ENCODE measurements at places on chromosomes 7 and 10.
A peak's percentile ranks its signal among the peaks of the same experiment; 100 is the strongest.

DNA sequence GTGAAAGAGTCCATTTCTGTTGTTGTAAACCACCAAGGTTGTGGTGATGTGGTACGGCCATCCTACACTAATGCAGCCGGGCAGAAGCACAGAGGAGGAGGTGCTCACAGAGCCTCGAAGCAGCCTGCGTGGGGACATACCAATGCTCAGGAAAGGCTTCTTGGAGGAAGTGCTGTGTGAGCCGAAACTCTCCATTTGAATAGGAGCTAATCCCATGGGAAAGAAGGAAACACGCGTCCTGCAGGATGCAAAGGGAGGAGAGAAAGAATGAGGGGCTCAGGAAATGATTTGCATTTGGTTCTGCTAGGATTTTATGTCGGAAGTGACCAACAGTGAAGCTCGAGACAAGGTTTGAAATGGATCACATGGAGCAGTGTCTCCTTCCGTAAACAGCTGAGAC lies 477.9 kb upstream of the ANKRD30A start:
- DNase-seq, result no peak

- no peak for DNase-seq
Measured at GRCh38 chr10:47109906-47110305, 190.1 kb upstream of the GDF10 start.

GRCh38 chr10:128001849-128002248 lies 94.9 kb downstream of the PTPRE start:
- DNase-seq, result no peak

DNA sequence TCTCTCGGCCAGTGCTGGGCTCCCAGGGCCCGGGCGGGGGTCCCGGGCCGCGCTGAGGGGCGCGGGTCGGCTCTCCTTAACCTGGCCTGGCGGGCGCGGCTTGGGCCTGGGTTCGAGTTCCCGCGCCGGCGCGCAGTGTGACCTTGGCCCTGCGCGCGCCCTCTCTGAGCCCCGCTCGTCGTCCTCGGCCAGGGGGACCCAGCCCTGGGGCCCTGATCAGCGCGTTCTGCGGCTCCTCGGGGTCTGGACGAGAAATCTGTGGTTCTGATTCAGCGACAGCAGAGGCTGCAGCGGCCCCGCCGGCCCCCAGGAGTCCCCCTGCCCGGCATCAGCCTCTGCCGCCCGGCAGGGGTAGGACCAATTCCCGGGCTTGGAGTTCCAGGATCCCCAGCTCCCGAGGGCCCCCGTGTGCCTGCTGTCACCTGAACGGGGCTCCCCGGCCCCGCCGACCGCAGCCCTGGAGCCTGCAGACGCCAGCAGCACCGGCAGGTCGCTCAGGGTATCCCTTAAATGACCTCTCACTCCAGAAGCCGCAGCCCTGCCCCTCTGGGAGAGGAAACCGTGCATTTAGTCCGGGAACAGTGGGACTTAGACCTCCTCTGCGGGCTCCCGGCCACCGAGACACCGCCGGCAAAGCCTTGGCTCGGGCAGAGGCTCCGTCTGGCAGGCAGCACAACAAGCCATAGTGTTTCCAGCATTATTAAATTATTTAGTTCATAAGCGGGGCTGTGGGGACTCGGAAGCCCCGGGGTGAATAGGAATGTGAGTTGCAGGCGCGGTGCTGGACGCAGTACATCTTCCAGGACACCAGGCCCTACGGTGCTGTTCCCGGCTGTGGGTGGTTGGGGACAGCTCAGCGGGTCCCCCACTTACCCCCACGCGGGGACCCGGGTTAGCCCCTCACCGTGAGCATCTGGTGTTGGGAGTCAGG lies 572 bp downstream of the CHST12 start:
- DNase-seq, result peak; percentile 37

DNA sequence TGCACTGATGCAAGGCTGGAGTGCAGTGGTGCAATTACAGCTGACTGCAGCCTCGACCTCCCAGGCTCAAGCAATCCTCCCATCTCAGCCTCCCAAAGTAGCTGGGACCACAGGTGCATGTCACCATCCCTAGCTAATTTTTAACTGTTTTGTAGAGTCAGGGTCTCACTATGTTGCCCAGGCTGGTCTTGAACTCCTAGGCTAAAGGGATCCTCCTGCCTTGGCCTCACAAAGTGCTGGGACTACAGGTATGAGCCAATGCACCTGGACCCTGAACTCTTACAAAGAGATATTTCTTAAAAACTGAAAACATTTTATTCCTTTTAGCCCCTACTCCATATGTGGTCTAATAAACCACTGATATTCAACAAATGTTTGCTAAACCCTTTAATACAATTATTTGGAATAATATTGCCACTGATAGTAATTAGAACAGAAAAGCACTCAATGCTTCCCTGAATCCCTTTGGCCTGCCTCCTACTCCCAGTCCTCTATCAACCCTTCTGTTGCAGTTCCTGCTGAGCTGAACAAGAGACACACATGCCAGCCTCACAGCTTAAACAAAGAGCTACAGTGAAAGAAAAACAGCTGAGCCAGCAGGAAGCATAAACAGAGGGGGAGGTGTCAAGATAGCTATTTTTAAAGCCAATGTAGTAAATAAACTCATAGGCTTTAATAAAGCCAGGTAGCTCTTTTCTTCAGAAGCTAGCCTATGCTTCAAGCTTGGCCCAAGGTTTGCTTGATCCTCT lies 7.0 kb upstream of the GNAI1 start:
- peak; percentile 60 for DNase-seq

- DNase-seq, result no peak
Measured at GRCh38 chr7:138095972-138096935, 20.0 kb downstream of the AKR1D1 start.

- no peak for DNase-seq
Measured at GRCh38 chr7:47488969-47489342, 93.0 kb downstream of the TNS3 start.

DNA sequence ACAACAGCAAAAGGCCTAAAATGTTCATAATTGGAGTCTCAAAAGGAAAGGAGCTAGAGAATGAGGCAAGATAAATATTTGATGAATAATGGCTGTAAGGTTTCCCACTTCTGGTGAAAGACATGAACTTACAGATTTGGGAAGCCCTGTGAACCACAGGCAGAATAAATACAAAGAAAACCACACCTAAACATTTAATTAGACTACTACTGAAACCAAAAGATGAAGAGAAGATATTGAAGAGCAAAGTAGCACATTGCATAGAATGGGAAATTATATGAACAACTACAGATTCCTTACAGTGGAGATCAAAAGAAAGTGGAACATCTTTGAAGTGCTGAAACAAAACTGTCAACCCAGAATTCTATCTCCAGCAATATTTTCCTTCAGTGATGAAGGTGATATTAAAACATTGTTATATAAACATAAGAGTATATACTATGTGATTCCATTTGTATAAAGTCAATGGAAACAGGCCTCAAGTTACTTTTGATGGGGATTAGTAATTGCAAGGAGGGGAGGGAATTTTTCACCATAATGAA lies 191.3 kb upstream of the KAT6B start:
- DNase-seq, result no peak

GRCh38 chr7:3537210-3537875 lies 236.3 kb downstream of the SDK1 start:
- no peak for DNase-seq

GRCh38 chr7:46784732-46785131 lies 797.2 kb downstream of the TNS3 start:
- DNase-seq, result no peak

DNA sequence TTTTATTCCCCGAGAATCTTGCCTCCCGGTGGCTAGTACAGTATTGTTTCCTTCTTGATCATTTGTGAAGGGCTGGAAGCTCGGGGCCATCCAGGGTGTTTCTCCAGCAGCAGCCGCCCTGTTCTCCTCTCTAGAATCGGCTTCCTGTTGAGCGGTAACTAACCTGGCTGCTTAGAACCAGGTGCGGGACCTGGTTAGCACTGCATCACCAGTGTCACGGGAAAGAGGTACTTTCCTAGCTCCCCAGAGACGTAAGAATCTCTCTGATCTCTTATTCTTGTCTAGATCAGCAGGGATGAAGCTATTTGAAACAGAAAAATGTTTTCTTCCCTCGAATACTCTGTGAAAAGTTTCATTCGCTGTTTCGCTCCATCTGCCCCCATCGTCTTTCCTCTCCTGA lies 239.2 kb downstream of the CELF2 start:
- DNase-seq, result no peak

- peak; percentile 53 for DNase-seq
Measured at GRCh38 chr7:22563032-22563501, 63.1 kb upstream of the STEAP1B start.

GRCh38 chr7:36185092-36185491 lies 32.0 kb downstream of the EEPD1 start:
- DNase-seq, result no peak

- no peak for DNase-seq
Measured at GRCh38 chr7:133290676-133291333, 37.9 kb downstream of the EXOC4 start.
